ENCODE measurements at places on chromosomes 5 and 9.

DNA sequence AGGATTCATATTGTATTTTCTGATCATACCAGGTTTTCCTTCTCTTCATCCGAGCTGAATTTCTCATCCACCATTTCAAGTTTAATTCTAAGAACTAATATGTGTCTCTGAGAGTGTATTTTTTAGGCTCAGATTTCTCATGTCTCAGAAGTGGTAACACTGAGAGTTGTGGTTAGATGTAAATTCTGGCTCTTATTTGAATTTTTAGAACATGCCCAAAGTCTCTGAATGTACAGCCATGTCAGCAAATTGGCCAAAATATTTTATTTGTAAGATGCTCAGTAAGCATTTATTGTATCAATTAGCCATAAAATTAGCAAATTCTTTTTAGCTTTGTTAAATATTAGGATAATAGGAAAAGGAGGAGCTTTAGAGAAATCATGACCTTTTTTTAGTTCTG, 16.6 kb downstream of the SV2C start:
- no peak for DNase-seq

DNA sequence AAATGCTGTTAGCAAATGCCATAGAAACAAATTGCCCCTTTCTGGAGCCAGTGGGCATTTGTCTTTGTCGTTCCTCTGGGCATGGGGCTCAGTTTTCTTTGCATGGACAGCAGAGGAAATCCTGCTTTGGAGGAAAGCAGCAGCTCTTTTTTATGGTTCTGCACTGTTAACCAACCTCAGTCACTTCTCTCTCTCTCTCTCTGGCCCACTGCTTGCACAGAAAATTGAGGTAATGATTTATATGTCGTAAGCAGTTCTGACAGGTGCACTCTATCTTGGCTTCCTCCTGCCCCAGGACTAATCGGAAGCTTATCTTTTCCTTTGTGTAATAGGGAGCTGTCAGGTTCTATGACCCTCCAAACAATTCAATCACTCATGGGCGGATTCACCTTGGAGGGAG, 159.6 kb upstream of the GPR151 start:
- peak; percentile 75 for DNase-seq

DNA sequence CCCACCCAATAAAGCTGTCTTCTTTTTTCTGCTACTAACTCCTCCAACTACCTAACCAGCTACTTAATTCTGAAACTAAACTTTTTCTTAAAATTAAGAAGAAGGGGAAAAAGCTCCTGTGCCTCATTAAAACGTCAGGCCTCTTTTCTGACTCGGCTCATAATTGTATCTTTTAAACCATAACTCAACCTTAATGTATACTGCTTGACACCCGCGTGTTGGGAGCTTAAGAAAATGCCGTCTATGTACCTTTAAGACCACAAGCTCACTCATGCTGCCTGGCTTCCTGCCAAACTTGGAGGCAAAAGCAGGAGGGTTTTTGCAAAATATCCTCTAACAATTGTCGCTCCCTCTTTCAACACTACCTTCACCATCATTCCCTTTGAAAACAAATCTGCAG, 5.0 kb downstream of the EBF1 start:
- peak; percentile 67 for DNase-seq

DNA sequence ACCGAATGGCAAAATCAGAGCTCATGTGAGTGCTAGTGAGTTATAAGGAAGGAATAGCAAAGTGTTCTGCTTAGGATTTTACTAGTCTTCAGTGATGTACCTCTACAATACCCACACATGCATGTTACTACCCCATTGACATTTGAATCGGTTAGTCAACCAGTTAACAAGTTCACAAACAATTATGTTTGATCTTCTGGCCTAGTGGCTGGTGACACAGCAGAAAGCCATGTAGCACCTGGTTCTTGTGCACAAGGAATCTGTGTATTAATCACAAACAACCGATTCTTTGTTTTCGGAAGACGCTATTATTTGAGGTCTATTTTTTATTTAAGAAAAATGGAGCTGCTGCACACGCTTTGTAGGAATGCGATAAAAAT, 41.9 kb downstream of the NTRK2 start:
- DNase-seq, result peak; percentile 6

- DNase-seq, result peak; percentile 75
Measured at GRCh38 chr9:97984188-97985057, 1.3 kb downstream of the ANP32B start.

GRCh38 chr5:147801461-147801860, 18.9 kb upstream of the JAKMIP2 start:
- DNase-seq, result no peak

GRCh38 chr5:73440262-73440661, 8.3 kb downstream of the FOXD1 start:
- DNase-seq, result no peak

DNA sequence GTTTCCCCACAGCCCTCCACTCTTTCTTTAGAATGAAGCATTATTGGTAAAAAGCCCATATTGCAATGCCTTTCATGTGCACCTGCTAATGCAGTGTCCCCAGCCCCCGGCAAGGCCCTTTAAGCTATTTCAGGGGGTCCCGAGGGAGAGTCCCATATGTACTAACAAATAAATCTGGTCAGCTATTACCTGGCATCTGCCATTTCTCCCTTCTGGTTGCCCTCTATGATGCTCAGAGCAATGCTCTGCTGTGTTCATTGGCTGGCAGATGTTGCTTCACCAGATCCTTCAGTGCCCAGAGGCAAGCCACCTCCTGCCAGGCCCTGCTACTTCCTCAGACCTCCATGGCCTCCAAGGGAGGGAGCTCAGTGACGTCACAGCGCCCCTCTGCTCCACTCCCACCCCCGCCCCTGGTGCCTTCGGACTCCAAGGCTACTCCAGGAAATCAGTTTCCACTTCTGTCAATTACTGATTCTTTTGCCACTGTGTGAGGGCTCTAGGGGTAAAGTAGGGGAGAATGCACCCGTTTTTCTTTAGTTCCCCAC, 201.1 kb upstream of the GLRA1 start:
- no peak for DNase-seq

DNA sequence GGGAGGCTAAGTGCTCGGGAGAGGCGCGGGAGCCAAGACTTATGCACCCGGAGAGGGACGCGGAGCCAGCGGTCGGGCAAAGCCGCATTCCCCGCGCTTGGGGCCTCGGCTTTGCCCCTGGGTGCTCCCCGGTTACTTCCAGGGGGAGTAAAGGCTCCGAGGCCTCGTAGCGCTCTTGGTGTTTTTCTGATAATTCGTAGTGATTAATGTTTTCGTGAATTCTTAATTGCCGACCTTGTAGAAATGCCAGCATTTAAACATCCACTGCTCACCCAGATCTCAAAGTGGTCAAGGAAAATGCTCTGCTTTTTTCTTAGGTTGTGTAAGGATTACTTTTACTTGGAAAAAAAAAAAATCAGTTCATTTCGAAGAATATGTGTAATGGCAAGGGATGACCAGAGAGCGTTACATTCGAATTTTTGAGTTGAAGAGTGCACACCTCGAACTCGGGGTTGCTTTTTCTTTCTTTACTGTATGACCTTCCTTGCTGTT, 654 bp upstream of the TUT7 start:
- DNase-seq, result no peak

DNA sequence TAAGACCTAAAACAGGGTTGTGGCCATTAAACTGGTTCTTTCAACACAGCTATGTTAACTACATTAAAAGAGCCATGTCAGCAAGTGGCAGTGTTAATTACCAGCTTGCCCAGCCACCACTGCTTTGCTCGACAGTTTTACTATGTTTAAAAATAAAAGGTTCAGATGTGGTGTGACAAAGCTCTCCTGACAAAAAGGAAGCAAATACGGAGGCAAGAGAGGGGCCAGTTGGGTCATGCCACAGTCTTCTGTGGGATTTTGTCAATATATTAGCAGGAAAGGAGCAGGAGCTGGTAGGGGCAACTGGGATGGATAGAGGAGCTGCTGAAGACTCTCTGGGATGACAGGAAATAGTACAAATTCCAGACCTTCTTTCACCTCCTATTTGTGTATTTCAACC, 113.5 kb upstream of the PCA3 start:
- DNase-seq, result no peak

DNA sequence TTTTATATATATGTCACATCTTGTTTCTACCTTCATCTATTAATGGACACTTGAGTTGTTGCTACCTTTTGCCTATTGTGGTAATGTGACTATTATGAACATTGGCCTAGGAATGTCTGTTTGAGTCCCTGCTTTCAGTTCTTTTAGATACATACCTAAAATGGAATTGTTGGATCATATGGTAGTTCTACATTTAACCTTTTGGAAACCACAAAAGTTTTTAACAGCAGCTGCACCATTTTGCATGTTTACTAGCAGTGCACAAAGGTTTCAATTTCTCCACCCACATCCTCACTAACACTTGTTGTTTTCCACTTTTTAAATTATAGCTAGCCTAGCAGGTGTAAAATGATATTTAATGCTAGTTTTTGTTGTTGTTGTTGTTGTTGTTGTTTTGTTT, 88.4 kb downstream of the GALNT10 start:
- no peak for DNase-seq
